ENCODE measurements at places on chromosomes 12 and 14. TPM values are rescaled to one million over a fixed set of nuclear protein-coding genes. Genes with fewer than 3 reads are reported as not detected.

DNA sequence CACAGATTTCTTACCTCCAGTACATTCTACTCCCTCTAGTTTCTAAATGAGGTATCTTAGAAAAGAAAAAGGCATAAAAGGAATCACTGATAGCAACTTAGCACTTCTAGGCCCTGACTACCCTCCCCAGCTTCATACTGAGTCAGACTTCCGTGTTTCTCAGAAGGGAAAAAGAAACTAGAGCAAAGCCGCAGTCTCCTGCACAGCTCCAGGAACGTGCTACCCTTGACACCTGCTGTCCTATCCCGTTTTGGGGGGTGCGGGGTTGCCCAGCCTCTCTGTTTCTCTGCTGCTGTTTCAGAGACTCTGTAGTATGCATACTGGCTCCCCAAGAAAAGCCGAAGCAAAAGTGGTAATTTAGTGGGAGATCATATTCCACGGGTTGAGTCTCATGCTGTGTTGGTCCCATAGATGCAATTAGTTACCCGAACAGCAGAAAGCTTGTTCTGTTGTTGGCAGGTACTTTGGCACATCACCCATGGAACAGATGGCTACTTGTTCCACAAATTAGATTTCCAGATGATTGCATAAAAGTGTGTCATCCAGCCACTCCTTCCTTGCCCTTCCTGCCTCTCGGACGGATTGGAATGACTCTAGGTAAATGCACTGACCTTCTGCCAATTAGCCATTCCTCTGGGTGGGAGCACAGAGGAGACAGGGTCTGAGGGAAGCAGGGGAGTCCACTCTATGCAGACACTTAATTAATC is 438.1 kb downstream of the FUT8 start:
- DNase-seq = no peak

- DNase-seq = no peak
These were observed 27.2 kb downstream of the CPM start for GRCh38 chr12:68905733-68906132.

GRCh38 chr12:51345681-51346080 is 798 bp downstream of the CELA1 start:
- no peak for DNase-seq

- no peak for DNase-seq
These were observed 290.7 kb downstream of the NPAS3 start for GRCh38 chr14:33229269-33229929.

DNA sequence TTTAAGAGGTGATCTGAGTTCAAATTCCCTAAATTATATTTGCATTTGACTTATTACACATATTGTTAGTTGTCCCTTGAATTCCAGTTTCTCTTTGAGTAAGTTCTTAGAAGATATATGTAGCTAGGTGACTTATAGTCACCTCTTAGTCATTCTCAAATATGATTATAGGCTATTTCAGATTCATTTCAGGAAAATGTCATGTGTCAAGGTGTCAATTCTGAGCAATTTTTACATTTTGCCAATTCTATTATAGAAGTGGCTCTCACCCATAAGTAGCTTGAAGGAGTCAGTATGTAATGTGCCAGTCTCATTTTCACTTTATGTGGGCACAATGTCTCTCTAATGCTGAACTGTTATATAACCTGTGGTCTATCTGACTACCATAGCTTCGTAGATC is 623.4 kb downstream of the DIO2 start:
- no peak for DNase-seq

GRCh38 chr14:24873551-24873950 is 176.4 kb downstream of the STXBP6 start:
- no peak for DNase-seq

GRCh38 chr12:23510484-23510883 is 439.0 kb downstream of the SOX5 start:
- DNase-seq = no peak

DNA sequence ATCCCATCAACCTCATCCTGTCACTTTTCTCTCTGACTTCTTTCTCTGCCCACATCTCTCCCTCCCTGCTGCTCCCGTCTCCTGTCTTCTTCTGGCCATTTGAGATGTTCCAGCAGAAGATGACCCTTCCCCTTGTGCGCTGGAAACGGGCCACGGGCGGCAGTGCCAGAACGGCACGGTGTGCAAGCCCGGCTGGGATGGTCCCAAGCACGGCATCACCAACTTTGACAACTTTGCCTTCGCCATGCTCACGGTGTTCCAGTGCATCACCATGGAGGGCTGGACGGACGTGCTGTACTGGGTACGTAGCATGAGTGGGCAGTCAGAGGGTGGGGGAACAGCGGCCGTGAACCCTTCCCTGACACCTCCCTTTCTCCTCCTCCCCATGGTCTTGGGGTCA is 301.7 kb upstream of the FKBP4 start:
- no peak for DNase-seq

DNA sequence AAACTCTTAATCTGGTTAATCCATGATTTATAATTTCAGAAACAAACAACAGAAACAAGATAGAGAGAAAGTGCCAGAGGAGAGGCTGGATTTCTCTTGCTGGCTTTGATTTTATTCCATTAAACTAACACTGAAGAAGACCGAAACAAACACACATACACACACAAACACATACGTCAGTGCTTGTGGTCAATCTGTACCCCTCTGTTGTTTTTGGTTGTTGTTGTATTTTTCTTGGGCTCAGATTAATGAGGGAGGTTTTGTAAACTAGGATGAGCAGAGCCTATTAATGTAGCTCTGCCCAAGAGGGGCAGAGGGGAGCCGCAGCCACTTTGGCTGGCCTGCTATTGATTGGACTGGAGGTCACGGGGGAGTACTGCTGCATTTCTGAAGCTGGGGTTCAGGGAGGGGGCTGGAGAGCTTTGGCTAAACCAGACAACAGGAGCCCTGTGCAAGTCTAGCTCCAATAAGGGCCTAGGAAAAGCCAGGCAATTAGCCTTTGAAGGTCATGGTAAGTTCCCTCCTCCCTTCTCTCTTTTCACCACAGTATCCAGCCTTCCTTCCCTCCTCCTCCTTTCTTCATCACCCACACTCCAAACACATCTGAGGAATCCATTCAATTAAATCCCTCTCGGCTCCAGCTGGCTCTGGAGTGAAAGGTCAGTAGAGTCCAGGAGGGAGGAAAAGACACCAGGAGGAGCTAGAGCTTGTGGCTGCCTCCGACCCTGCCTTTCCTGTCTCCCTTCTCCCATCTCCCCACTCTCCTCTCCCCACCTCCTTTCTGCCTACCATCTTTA is 344.1 kb upstream of the LMO3 start:
- DNase-seq = no peak

DNA sequence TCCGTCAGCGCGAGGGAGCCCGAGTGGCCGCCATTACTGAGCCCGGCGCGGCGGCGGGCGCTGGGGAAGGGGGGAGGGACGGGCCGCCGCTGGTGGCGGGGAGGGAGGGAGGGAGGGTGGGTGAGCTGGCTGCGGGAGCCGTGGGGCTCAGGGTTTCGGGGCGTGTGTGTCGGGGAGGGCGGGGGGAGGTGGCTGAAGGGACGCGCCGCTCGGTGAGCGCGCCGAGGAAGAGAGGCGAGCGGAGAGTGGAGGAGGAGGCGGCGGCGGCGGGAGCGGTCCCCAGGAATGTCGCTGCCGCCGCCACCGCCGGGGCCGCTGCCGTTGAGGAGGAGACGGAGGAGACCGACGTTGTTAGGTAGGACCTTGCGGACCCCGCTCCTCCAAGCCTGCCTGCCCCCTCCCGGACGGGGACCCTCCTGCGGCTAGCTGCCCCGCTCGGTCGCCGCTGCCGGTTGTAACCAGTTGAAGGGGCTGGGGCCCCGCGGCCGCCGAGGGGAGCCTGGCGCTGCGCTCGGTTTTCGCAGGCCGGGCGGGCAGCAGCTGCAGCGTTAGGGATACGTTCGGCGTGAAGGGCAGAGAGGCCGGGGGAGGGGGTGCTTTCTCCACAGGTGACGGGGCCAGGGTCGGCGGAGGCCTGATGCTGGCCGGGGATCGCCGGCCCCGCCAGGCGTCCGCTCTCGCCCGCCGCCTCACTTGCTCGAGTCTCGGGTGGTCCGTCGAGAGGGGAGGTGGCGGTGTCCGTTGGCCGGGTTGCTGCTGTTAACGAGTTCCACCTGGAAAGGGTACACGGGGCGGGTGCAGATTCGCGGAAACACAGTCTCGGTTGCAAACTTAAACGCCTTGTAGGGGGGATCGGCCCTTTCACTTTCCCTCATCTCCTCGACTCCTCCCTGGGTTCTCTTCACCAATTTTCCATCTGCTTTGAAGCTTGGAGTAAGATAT is at the start of gene ARHGAP5:
Gene ARHGAP5, plus strand, starts transcription at position 224 of the 942 bp plus-strand sequence. CDS start 13,366 bp downstream, outside the sequence.
- no peak for DNase-seq

Gene PAH
- not detected for polyA plus RNA-seq

Gene VPS37B
- 17.0 TPM for polyA plus RNA-seq

Gene IQSEC3
- not detected for polyA plus RNA-seq

Gene GYS2
- polyA plus RNA-seq = not detected

Gene TAS2R42
- not detected for polyA plus RNA-seq

Gene YEATS4
- 7.8 TPM for polyA plus RNA-seq

Gene KLHL42
- 22.6 TPM for polyA plus RNA-seq

Gene PCED1B
- polyA plus RNA-seq = 7.8 TPM

Gene SLC38A4
- 7.4 TPM for polyA plus RNA-seq

Gene KCNH5
- 0.02 TPM for polyA plus RNA-seq

Data from BJ (cell line).